SK-N-MC (cell line): ENCODE measurements at places on chromosomes 3 and 15.

DNA sequence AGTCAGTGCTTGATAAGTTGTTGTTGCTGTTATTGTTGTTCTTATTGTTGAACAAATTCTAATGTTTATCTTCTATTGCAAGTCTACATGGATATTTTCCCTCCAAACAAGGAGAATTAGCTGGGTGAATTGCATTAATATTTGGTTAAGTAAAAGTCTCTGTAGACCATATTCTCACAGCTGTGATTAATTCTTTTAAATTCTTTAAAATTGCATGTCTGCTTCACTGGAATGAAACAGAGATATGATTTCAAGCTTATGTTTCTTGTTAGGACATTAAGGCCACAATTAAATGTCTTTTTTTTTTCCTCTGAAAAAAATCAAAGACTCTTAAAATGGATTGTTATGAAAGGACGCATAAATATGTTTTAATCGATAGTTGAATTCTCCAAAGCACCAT is 153.4 kb downstream of the EBLN2 start:
- no peak for DNase-seq

GRCh38 chr15:86161250-86161649 is 81.6 kb downstream of the AGBL1 start:
- DNase-seq, result no peak

GRCh38 chr3:173793963-173794362 is 396.4 kb downstream of the NLGN1 start:
- DNase-seq, result no peak

DNA sequence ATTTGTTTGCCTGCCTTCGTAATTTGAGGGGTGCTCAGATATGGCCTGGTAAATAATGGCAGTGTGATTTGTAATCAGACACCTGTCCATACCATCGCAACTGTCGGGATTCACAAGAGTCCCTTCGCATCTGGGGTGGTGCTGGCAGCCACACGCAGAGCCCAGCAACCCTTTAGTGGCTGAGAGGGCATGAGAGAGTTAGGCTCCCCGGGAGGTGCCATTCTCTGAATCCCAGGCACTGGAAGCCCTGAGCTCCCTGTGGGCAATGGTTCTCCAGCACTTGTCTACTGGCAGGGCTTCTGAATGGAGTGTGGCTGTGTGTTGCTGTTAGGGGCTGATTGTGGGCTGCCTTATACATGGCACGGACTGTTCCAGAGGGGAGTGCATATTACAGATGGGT is 230.1 kb downstream of the EBLN2 start:
- DNase-seq, result no peak

DNA sequence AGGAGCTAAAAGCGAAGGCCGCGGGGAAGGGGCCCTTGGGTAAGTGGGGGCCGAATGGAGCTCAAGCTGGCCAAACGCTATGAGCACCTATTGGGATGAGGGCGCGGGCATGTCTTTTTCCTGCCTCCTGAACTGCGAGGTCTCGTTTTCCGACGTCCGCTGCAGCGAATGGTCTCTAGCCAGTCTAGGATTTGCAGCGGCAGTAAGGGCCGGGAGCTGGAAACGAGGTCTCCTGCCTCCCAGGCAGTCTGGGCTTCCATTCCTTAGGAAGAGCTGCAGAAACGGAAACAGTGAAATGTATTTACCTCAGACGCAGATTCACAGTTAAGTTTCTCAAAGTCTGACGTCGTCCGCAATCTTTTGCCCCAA is 517 bp downstream of the TMA7 start:
- DNase-seq, result no peak

DNA sequence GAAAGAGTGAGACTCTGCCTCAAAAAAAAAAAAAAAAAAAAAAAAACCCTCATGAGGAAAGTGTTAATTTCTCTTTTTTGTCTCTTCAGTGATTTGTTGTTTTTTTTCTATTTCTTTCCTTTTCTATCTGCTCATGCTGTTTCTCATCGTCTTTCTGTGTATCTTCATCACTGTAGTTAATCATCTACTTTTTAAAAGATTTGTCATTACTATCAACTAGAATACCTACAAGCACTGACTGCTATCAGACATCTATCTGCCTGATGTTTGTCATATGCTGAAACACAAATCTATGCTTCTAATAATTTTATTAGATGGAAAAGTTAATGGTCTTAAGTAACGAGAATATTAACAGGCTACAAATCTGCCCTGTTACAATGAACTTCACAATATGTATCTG is 26.8 kb downstream of the CCDC14 start:
- no peak for DNase-seq

- no peak for DNase-seq
Observed at GRCh38 chr15:78533331-78533730, 6.9 kb upstream of the PSMA4 start.

DNA sequence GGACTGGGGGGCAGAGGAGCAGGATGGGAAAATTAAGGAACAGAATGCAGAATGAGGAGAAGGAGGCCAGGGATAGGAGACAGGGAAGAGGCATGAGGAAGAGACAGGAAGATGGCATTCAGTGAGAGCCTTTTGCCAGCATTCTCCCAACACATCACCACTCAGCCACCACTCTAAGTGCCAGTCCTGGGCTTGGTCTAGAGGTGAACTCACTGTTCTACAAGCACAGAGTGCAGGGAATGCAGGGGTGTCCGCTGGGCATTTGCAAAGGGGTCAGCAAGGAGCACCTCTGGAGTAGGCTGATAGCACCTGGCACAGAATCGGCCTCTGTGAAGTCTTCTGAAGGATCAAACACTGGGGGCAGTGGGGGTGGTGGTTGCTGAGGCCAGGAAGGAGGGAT is 14.6 kb upstream of the IGDCC3 start:
- DNase-seq, result no peak

DNA sequence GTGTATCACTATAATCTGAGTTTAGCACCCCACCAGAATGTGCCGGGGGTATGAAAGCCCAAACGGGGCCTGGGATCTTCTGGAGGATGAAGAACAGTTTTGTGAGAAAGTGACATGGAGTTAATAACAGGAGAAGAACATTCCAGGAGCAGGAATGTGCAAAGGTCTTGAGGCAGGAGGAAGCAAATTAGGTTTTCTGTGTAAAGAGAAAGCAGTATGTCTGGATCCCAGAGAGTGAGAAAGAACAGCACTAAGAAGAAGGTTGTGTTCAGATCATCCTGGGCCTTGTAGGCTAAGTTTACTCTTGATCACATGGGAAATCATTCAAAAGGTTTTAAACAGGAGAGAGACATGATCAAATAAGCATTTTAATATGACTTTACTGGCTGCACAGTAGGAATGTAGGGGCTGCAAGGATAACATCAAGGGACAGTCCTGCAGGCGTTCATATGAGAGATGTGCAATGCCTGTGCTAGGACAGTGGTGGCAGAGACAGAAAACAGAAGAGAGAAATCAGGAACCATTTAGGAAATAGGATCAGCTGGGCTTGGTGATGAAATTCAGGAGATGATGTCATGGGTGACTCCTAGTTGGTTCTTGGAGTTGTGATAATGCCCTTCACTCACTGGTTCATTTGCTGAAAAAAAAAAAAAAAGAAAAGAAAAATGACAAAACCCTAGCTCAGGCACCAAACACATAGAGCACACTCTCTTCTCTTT is 113.5 kb downstream of the TNIK start:
- DNase-seq, result no peak

DNA sequence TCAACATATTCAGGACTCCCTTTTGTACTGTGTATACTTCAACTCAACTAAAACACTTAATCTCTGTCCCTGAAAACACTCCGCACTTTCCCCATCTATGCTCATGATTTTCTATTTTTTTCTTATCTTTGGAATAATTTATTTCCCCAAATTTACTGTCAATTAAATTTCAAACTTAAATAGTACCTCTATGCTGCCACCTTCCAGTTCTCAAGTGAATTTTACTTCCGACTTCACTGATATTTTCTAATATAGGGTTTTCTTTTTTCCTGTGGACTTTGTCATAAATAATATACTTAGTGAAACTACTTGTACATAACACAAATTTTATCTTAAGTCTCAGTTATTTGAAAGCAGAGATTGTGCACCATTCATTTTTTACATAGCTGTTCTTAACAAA is 1303.3 kb downstream of the OTOL1 start:
- DNase-seq, result no peak

DNA sequence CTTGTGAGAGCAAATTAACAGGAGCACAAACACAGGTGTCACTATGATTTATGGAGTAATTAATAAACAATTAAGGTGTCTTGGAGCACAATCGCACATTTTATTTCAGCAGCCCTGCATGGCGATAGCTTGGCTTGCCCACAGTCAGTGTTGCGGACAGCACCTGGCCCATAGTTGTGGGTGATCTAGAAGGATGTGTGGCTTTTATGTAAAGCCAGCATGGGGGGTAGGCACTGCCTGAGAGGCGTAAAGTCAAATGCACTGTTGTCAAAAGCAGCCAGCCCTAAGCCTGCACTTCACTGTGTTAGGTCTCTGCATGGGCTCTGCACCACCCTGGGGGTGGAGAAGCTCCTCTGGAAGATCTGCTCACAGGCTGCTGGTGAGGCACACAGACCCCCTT is 177.4 kb upstream of the PPP2R3A start:
- no peak for DNase-seq

DNA sequence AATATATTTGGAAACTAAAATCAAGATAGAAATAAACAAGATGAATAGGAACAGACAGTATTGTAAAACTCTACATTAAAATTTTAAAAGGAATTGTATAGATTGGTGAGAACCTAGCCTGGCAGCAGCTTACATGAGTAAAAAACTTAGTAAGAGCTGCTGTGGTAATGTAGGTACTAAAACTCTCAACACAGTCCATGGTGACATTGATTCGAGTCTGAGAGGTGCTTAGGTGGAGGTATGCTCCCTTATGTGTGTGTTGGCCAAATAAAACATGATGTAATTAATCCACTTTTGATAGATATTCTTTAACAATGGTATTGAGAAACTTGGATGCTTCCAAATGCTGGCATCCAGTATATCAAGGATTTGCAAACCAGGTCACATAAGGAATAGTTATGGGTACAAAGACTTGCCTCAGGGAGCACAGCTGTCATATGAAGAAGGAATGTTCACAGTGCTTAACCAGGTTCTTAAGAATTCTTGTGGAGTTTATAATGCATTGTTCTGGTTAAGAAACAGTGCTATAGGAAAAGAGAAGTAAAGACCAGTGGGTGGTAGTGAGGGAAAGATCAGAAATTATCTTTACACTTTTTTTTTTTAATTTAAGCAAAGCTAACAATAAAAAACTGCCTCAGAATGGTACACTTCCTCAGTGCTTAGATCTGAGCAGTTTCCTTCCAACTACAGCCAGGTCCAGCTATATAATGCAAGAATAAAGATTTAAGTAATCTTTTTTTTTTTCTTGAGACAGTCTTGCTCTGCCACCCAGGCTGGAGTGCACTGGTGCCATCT is 24.6 kb upstream of the IL20RB start:
- no peak for DNase-seq

GRCh38 chr15:40151991-40152390 is 8.9 kb upstream of the BUB1B start:
- DNase-seq, result no peak

DNA sequence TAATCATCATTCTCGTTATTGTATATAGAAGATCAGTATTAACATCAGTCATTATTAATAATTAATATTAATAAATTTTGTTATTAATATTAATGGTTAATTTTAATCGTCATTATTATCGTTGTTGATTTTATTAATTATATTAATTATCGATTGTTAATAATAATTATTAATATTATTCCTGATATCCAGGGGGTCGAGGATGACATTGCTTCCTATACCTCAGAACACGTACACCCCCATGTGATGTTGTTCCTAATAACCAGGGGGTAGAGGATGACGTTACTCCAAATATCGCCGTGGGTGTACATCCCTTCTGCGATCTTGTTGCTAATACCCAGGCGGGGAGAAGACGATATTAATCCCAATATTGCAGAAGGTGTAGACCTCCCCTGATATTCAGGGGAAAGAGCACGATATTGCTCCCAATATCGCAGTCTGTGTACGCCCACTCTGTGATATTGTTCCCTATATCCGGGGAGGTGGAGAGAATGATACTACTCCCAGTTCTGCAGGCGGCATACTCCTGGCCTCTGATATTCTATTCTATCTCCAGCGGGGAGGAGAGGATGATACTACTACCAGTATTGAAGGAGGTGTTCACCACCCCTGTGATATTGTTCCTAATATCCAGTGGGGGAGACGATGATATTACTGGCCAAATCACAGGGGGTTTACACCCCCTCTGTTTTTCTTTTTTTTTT is 22.3 kb upstream of the BMF start:
- no peak for DNase-seq
